ENCODE measurements at places on chromosomes 7 and 10.

DNA sequence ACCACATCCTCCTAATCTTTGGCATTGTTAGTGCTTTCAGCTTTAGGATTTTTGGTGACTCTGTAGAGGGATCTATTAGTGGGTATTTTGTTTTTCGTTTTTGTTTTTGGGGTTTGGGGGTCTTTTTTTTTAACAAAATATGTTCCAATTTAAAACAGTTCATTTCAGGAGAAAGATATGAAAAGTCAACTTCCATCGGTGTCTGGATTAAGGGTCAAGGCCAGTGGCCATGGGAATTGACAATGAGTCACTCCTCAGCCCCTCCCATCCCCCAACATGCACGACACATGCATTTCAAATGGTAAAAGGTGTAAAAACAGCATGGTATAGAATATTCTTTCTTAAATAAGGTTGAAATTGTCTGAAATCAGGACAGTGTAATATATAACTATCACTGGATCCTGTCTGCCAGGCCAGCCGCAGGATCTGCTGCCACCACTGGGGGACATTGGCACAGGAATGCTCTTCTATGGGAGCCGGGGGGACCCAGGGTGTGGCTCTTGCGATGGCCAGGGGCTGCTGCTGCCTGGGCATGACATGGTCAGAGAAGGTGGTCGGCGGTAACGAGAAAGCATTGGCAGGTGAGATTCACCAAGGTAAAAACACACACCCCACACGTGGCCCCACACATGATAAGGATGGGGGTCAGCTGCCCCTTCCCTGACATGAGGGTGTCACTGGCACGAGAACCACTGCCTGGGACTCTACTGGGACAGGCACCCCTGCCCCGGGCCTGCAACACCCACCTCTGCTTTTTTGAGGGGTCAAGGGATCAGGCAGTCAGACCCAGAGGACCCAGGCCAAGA lies 126.2 kb upstream of the KCTD7 start:
- DNase-seq = no peak

- no peak for DNase-seq
Measured at GRCh38 chr10:110698782-110699201, 54.7 kb downstream of the RBM20 start.

DNA sequence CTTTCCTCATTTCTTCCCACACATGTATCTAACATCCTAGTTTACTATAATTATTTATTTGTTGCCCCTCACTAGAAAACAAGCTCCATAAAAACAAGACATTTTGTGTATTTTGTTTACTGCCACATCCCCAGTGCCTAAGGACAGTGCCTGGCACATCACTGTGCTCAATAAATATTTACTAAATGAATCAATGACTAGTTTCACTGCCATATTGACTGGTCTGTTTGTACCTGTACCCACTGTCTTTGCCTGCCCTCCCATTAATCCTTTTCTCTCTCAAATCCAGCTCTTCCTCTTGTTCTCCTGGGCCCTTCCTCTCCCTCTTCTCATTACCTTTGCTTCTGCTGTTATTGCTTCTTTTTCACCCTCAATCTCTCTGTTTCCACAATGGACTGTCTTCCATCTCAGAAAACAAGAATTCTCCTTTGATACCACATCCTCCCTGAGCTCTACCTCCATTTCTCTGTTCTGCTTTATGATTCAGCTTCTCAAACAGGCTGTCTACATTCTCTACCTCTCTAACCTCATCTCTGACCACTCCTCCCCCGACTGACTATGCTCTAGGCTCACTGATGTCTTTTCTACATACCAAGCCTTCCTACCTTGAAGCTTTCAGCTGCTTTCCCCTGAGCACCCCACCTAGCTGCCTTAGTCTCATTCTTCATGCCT lies 8.3 kb upstream of the FAM133B start:
- no peak for DNase-seq

DNA sequence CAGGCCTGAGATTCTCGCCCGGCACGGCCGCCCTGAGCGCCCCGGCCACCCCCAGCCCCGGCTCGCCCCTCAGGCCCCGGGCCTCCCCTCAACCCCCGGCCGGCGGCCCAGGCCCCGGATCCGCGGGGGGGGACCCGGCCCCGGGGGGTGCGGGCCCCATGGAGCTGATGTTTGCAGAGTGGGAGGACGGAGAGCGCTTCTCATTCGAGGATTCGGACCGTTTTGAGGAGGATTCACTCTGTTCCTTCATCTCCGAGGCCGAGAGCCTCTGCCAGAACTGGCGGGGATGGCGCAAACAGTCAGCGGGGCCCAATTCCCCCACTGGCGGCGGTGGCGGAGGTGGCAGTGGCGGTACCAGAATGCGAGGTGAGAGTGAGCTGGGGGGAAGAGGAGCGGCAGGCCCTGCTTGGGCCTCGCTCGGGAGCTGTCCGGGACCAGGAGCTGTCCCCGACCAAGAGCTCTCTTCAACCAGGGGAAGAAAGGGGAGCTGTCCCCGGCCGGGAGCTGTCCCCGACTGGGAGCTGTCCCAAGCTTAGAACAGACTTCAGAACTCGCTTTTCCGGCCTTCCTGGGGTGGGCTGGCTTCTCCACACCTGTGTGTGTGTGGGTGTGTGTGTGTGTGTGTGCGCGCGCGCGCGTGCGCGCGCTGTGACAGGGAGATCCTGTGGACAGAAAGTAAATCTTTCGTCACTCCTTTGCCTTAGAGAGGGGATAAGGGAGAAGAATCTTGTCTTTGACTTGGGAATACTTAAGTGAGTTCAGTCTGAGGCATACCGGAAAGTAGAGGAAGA lies 510 bp downstream of the ZSWIM8 start:
- DNase-seq = no peak

- no peak for DNase-seq
Measured at GRCh38 chr7:14793151-14793550, 109.4 kb downstream of the DGKB start.

- no peak for DNase-seq
Measured at GRCh38 chr7:141118767-141119166, 44.9 kb downstream of the TMEM178B start.

GRCh38 chr7:99267481-99267840 lies 5.2 kb upstream of the MYH16 start:
- DNase-seq = no peak

DNA sequence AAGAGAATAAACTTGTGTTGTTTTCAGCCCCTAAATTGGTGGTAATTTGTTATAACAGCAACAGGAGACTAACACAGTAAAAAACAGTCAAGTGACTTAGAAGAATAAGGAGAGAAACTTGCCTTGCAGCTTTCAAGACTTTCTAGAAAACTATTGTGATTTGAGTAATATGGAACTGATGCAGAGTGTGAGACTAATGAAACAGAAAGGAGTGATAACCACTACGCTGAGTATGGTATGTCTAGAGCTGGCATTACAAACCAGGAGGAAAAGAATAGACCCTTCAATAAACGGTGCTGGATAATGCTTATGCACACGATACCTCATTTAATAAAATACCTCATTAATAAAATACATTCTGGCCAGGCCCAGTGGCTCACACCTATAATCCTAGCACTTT lies 99.9 kb downstream of the CREM start:
- no peak for DNase-seq

- no peak for DNase-seq
Measured at GRCh38 chr7:104956753-104957450, 57.1 kb upstream of the KMT2E start.

GRCh38 chr10:100751211-100751933 lies 6.0 kb downstream of the PAX2 start:
- DNase-seq = no peak

GRCh38 chr10:51204701-51205100 lies 130.4 kb downstream of the PRKG1 start:
- DNase-seq = no peak

DNA sequence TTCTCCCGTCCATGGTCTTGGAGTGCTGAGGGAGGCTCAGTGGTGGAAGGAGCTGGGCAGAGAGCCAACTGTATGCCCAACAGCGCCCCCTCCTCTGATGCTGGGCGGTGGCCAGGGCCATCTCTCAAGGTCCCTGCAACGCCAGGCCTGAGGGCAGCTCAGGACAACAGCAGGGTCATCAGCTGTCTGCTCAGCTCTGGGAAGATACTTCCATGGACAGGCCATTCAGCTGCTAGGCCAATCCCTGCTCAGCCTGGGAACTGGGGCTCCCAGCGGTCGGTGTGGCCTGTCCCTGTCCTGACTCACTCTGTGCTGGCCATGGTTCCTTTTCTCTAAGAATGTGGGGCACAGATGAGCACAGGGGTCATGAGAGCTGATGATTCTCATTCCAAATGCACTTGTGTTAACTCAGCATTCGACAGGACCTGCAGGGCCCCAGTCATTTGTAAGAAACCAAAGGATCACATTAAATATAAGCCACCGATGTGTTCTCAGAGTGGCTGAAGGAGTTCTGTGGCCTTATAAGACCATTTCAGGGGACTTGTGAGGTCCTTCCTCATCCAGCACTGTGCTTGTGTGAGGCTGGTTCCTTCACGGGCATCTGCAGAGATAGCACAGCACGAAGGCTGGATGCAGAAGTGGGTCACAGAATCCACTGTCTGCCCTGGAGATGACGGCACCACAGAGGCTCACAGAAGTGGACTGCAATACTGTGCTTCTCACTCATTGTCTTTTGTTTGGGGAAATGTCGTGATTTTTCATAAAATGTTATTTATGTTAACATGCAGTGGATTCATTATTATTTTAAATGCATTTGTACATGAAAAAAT lies 73.0 kb downstream of the ADCY1 start:
- DNase-seq = no peak

DNA sequence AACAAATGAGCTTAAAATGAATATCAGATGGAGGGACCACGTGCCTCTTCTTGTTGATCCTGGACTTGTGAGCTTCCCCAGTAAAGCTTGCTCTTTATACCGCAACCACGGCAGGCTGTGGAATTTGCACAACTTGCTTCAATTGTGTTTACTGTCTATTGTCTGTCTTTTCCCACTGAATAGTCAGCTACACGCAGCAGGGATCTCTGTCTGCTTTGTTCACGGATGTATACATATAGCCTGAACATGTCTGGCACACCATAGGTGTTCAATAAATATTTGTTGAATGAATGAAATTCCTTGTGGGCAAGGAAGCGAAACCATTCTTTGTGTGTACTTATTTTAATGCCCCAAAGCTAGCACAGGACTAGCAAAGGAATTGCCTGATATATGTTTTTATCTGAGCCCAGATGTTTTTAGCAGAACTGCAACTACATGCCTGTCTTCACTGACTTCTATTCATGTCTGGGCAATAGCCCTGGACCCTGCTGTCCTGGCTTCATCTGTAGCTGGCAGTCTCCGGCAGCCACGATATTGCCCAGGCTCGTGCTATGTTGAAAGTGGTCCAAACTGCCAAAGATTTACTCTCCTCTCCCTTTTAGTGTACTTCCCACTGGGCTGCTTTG lies 29.9 kb upstream of the IFRD1 start:
- no peak for DNase-seq

- no peak for DNase-seq
Measured at GRCh38 chr7:114574384-114574783, 159.8 kb downstream of the FOXP2 start.

DNA sequence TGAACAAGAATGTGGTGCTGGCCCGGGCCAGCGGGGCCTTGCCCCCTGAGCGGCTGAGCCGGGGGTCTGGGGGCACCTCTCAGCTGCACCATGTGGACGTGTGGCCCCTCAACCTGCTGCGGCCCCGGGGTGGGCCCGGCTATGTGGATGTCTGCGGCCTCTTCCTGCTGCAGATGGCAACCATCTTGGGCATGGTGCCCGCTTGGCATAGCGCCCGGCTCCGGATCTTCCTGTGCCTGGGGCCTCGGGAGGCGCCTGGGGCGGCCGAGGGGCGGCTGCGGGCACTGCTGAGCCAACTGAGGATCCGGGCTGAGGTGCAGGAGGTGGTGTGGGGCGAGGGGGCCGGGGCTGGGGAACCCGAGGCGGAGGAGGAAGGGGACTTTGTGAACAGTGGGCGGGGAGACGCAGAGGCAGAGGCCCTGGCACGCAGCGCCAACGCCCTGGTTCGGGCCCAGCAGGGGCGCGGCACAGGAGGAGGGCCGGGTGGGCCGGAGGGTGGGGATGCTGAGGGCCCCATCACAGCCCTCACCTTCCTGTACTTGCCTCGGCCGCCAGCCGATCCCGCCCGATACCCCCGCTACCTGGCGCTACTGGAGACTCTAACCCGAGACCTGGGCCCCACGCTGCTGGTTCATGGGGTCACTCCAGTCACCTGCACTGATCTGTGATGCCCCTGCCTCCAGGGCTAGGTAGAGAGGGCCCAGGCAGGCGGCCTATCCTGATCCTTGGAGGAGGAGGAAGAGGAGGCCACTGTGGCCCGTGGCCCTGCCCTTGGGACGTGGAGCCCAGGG lies 1.1 kb upstream of the TRIP6 start:
- peak; percentile 51 for DNase-seq

DNA sequence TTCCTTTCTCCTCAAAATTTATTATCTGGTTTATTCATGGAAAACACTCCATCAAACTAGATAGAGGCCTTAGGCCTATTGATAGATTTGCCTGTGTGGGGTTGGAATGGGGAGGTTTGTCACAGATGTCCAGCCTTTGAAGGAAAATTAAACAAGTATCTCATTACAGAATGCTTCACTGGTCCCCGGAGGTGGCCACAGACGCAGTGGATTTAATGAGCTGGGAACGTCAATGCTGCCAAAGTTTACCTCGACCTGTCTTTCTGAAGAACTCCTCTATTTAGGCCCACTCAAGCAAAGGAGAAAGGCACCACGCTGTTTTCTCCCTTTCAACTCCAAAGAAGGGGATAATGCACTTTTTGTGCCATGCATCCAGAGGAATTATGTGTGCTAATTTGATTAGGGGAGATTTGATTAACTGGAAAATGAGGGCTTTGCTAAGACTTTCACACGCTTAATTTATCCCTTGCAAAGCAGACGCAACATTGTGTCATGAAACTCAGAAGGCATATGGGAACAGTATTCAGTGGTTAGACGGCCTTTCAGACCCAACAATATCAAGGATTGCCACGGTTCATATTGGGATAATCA lies 558.8 kb upstream of the GALNT17 start:
- no peak for DNase-seq

DNA sequence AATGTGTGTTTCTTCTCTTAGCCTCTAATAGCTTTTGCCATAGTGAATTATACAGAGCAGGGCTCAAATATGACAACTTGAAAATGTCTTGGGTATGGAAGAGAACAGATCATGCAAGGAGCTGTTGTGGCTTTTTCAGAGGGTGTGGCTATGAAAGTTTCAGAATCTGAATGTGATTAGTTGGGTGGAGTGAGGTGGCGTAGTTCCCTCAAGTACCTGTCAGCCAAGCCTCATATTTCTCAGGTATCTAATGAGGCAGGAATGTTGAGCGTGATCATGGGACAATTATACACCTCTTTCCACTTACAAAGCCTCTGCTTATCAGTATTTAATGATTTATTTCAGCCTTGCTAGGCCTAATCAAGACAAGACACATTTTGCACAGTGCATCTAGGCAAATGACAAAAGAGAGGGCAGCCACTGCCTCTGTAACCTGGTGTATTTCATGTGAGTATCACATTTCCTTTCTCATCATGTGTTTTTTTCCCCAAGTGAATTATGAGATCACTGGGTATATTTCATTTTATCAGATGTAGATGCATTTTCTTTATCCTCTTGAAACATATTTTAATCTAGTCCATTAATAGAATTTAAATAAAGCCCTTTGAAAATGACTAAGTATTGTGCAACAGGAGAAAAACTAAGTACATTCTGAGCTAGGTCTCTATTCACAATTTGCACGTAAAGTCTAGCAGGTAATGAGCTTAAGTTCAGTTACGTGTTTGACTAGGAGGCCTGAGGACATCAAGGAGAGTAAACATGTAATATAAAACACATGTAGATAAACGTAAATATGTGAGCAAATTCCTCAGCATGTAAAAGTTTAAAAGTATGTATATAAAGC lies 644.4 kb upstream of the IGFBP3 start:
- no peak for DNase-seq

GRCh38 chr7:137820156-137820555 lies 26.6 kb downstream of the DGKI start:
- no peak for DNase-seq

All from NCI-H2029 treated with DMSO at 0.1 percent for 48 hours (cell line).